ENCODE measurements at places on chromosomes 6 and 20. TPM values are rescaled to one million over a fixed set of nuclear protein-coding genes. Genes with fewer than 3 reads are reported as not detected.
A peak's percentile ranks its signal among the peaks of the same experiment; 100 is the strongest.

The PSORS1C2 gene
- not detected for total RNA-seq

The IL17F gene
- not detected for total RNA-seq

The TPX2 gene
- total RNA-seq: 1.0 TPM

GRCh38 chr20:38293491-38294065 lies 10.4 kb upstream of the BPI start:
- DNase-seq: no peak
- no peaks in the 10 kb centered on the region for H3K27me3 ChIP-seq
- H3K4me1 ChIP-seq: no peaks in the 10 kb centered on the region
- no peaks in the 10 kb centered on the region for H3K36me3 ChIP-seq

GRCh38 chr6:44699082-44699481 lies 311.6 kb downstream of the CDC5L start:
- no peaks in the 10 kb centered on the region for H3K4me1 ChIP-seq
- DNase-seq: no peak
- H3K27ac ChIP-seq: no peak overlapping the region
- H3K4me3 ChIP-seq: no peak overlapping the region

DNA sequence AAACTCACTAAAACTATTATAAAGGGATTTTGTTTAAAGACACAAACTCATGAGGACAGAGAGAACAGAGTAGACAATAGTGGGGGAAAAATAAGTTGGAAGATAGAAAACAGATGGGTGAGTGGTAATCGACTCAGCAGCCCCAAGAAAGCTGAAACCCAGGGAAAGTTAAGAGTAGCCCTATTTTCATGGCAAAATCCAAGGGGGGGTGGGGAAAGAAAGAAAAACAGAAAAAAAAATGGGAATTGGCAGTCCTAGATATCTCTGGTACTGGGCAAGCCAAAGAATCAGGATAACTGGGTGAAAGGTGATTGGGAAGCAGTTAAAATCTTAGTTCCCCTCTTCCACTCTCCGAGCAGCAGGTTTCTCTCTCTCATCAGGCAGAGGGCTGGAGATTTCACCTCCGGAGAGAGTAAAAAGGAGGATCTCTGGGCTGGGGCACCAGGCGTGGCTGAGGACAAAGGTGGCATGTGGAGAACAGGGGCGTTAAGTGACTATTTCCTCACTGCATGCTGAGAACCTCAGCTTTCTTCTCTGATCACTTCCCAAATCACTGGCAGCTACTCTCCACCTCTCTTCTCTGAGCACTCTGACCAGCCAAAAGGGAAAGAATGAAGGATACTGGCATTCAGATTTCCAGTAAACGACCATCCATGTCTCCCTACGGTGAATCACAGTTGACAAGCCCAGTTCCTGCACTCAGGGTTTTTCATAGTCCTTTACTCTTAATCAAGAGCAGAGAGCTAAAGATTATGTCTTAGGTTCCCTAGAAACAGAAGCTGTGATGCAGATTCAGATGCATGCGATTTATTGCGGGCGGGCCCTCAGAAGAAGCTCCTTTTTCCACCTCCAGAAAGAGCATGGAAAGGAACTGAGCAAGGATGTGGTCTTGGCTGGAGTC lies 7.3 kb upstream of the RNF24 start:
- H3K36me3 ChIP-seq: no peaks in the 10 kb centered on the region
- no peak for DNase-seq
- no peak overlapping the region for H3K27ac ChIP-seq
- H3K4me3 ChIP-seq: no peak overlapping the region
- H3K27me3 ChIP-seq: no peaks in the 10 kb centered on the region

DNA sequence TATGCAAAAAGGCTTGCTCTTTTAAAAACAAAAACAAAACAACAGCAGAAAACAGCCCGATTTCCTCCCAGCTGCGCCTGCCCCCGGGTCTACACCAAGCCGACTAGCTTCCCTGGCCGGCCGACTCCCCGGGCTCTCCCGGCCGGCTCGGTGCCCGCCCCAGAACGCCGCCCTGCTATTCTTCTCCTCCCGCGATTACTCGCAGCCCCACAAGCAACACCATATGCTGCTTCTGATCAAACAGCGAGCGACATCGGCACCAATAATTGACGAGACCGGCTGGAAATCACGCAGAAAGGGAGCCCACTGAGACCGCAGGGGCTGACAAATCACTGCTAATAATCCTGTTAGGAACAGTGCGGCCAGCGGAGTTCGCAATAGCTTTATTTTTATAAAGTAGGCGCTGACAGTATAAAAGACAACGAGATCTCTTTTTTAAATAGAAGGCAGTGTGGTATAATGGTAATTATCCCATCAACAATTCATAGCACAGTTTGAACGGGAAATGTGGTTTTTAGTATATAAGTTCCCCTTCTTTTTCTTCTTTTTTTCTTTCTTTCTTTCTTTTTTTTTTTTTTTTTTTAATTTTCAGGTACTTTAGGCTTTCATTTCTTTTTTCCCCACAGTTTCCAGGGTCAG lies 3.3 kb downstream of the SIM1 start:
- H3K27ac ChIP-seq: no peak overlapping the region
- no peaks in the 10 kb centered on the region for H3K36me3 ChIP-seq
- peaks cover 14% of the 10 kb centered on the region for H3K4me1 ChIP-seq
- no peak overlapping the region for H3K4me3 ChIP-seq
- peaks cover 2% of the 10 kb centered on the region for H3K27me3 ChIP-seq

- H3K27ac ChIP-seq: peak overlapping the region; percentile 98
- H3K36me3 ChIP-seq: no peaks in the 10 kb centered on the region
- H3K27me3 ChIP-seq: no peaks in the 10 kb centered on the region
- H3K4me3 ChIP-seq: peak overlapping the region; percentile 62
Measured at GRCh38 chr20:41139227-41140093, 2.1 kb downstream of the PLCG1 start.

- H3K27me3 ChIP-seq: no peaks in the 10 kb centered on the region
- H3K36me3 ChIP-seq: no peaks in the 10 kb centered on the region
- no peak for DNase-seq
- H3K27ac ChIP-seq: no peak overlapping the region
- H3K4me3 ChIP-seq: no peak overlapping the region
Measured at GRCh38 chr6:151324488-151324825, 66.9 kb downstream of the ZBTB2 start.

GRCh38 chr20:57432862-57433491 lies 41.8 kb downstream of the RBM38 start:
- H3K27me3 ChIP-seq: no peaks in the 10 kb centered on the region
- no peaks in the 10 kb centered on the region for H3K36me3 ChIP-seq
- peak overlapping the region; percentile 80 for H3K27ac ChIP-seq
- no peak overlapping the region for H3K4me3 ChIP-seq

- no peak for DNase-seq
- H3K36me3 ChIP-seq: no peaks in the 10 kb centered on the region
- no peak overlapping the region for H3K4me3 ChIP-seq
Measured at GRCh38 chr6:42314571-42315258, 97.1 kb upstream of the MRPS10 start.

GRCh38 chr6:12355354-12355753 lies 65.2 kb downstream of the EDN1 start:
- no peak overlapping the region for H3K27ac ChIP-seq
- no peaks in the 10 kb centered on the region for H3K27me3 ChIP-seq
- no peaks in the 10 kb centered on the region for H3K36me3 ChIP-seq
- DNase-seq: no peak
- H3K4me3 ChIP-seq: no peak overlapping the region
- H3K4me1 ChIP-seq: peaks cover 9% of the 10 kb centered on the region

- H3K36me3 ChIP-seq: peaks cover 33% of the 10 kb centered on the region
Measured at GRCh38 chr20:400128-400453, 8.0 kb upstream of the RBCK1 start.

GRCh38 chr6:131225127-131225526 lies 89.9 kb downstream of the AKAP7 start:
- no peak for DNase-seq
- no peaks in the 10 kb centered on the region for H3K4me1 ChIP-seq
- H3K27me3 ChIP-seq: no peaks in the 10 kb centered on the region
- no peak overlapping the region for H3K27ac ChIP-seq
- H3K4me3 ChIP-seq: no peak overlapping the region

- H3K4me3 ChIP-seq: no peak overlapping the region
- H3K4me1 ChIP-seq: no peaks in the 10 kb centered on the region
- DNase-seq: peak; percentile 55
- H3K27ac ChIP-seq: no peak overlapping the region
Measured at GRCh38 chr6:136677822-136678221, 114.5 kb downstream of the MAP3K5 start.

DNA sequence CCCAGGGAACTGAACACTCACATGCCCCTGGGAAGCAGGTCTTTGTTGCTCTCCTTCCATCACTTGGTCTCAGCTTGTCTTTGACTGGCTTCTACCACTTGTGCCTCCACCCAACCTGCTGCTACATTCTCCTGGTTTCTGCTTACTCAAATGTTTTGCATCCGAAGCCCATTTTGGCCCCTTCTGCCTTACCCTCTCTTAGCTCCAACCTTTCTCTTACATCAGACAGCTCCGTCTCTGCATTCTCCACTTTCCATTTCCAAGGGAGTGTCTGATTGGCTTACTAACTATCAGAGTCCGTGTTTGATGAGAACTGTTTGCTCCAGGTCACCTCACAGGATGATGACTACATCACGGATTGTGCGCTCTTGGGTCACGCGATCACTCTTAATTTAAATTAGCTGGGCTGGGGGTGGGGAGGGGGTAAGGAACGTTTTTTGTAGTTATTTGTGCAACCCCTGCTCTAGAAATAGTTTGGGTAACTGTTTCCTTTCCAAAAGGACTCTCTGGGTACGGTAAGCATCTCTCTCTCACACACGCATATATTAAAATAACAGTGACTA lies 844 bp upstream of the ABRACL start:
- peak overlapping the region; percentile 93 for H3K27ac ChIP-seq
- no peak for DNase-seq
- H3K4me3 ChIP-seq: no peak overlapping the region
- no peaks in the 10 kb centered on the region for H3K36me3 ChIP-seq
- H3K27me3 ChIP-seq: no peaks in the 10 kb centered on the region
- H3K4me1 ChIP-seq: peaks cover 14% of the 10 kb centered on the region

GRCh38 chr6:4055420-4056041 lies 23.4 kb downstream of the FAM217A start:
- H3K4me3 ChIP-seq: no peak overlapping the region
- peaks cover 72% of the 10 kb centered on the region for H3K36me3 ChIP-seq
- no peaks in the 10 kb centered on the region for H3K4me1 ChIP-seq
- H3K27ac ChIP-seq: no peak overlapping the region

DNA sequence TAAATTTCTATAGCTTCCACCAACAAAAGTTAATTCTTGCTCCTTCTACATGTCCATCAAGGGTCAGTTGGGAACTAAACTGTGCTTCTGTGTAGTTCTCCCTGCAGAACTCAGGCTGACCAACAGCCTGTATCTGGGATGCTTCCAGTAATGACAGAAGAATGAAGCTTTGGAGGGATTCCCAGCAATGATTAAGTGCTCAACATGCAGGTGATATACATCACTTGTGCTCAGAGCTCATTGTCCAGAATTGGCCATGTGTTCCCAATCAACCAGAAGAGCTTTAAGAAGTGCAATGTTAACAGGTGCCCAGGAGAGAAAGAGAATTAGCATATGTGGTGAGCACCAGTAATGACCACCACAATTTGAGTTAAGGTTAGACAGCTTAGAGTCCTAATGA lies 37.4 kb upstream of the SNRPB2 start:
- no peaks in the 10 kb centered on the region for H3K27me3 ChIP-seq
- H3K27ac ChIP-seq: no peak overlapping the region
- DNase-seq: no peak
- H3K4me1 ChIP-seq: no peaks in the 10 kb centered on the region
- H3K4me3 ChIP-seq: no peak overlapping the region

Measured in upper lobe of left lung (tissue), 6 donors.